Activated CD4-positive, alpha-beta memory T cell treated with anti-CD3 and anti-CD28 coated beads for 36 hours (primary cell): ENCODE measurements at places on chromosomes 13 and 19. TPM values are rescaled to one million over a fixed set of nuclear protein-coding genes. Genes with fewer than 3 reads are reported as not detected.

GRCh38 chr13:29963089-29963488 lies 112.7 kb upstream of the UBL3 start:
- H3K36me3 ChIP-seq = no peaks in the 10 kb centered on the region
- no peaks in the 10 kb centered on the region for H3K27me3 ChIP-seq
- no peak for DNase-seq
- no peak overlapping the region for H3K4me3 ChIP-seq
- H3K4me1 ChIP-seq = peaks cover 17% of the 10 kb centered on the region

Gene CGB3
- not detected for total RNA-seq

DNA sequence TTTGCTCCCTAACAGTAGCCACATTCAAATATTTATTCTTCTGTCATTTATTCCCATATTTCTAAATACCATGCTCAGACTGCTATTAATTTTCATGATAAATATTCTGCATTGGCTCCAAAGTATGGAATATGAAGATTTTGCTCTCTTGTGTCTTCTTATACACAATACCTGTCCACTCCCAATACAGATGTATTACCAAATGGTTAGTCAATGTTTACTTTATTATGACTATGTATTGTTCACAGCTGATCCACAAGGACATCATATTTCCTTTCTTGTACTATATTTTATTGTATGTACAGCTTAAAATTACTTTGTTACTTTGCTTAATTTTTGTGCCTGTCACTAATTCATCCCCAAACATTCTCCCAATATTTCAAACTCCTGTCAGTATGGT lies 322.3 kb downstream of the OXGR1 start:
- DNase-seq = no peak
- no peaks in the 10 kb centered on the region for H3K4me1 ChIP-seq
- H3K4me3 ChIP-seq = no peak overlapping the region
- H3K36me3 ChIP-seq = no peaks in the 10 kb centered on the region

DNA sequence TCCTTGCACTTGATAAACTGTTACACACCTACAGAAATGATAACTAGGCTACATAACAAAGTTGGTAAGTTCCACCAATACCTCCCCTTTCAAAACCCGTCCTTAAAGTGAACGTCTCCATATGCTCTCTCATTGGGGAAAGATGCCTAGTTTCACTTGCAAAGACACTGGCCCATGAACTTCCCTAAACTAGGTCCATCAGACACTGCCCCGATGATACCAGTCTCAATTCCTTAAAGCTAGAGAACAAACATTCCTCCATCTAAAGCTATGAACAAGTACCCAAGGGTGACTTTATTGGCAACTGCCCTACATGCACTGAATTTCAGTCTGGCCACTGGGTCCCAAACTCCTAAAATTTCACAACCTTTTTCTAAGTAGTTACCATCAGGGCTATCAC lies 39.9 kb downstream of the FOXO1 start:
- H3K27me3 ChIP-seq = no peaks in the 10 kb centered on the region
- peaks cover 77% of the 10 kb centered on the region for H3K4me1 ChIP-seq
- no peak for DNase-seq
- H3K4me3 ChIP-seq = no peak overlapping the region
- H3K27ac ChIP-seq = peak overlapping the region; percentile 6
- peaks cover 15% of the 10 kb centered on the region for H3K36me3 ChIP-seq

DNA sequence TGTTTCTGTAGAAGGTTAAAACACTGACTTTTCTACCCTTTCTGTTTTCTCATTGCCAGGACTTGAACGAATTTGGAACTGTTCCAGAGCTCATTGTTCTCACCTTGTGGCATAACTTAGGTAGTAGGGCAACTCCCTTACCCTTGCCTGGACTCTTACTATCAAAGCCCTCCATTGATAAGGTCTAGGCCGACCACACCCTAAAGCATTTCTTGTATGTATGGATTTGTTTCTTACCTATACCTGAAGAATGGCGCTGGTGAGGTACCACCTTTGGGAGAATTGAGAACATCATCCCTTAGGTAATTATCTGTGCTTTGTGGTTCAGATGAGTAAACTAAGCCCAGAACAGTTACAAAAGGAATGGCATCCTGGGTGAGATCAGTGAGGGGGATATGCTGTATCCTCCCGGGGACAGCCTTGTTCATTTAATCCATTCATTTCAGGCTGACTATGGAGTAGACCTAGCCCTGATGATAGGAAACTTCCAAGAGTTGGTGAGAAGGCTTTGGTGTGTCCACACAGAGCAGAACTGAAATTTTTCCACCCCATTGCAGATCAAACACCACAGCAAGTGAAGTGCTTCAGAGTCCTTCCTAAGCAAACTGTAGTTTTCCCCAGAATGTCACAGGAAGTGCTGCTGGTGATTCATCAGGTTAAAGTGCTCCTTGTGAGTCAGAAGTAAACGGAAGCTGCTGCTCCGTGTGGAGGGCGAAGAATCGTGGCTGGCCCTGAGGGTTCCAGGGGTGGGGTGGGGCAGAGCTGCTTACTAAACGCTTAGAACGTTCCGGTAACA lies 113.0 kb downstream of the TEX26 start:
- H3K27me3 ChIP-seq = peaks cover 3% of the 10 kb centered on the region
- no peaks in the 10 kb centered on the region for H3K36me3 ChIP-seq
- H3K27ac ChIP-seq = peak overlapping the region; percentile 93
- H3K4me1 ChIP-seq = peaks cover 42% of the 10 kb centered on the region

Gene MBD3L2
- total RNA-seq = not detected

- H3K36me3 ChIP-seq = no peaks in the 10 kb centered on the region
- H3K27ac ChIP-seq = no peak overlapping the region
- no peak for DNase-seq
- no peak overlapping the region for H3K4me3 ChIP-seq
- no peaks in the 10 kb centered on the region for H3K4me1 ChIP-seq
- no peaks in the 10 kb centered on the region for H3K27me3 ChIP-seq
Observed at GRCh38 chr13:102212729-102213128, 189.1 kb downstream of the FGF14 start.

Gene RINL
- 92.6 TPM for total RNA-seq

Gene ZNF625
- 2.5 TPM for total RNA-seq

Gene RAVER1
- total RNA-seq = 85.0 TPM

Gene SPINT2
- total RNA-seq = 57.5 TPM

GRCh38 chr19:2740314-2740656 lies 468 bp upstream of the SLC39A3 start:
- peaks cover 14% of the 10 kb centered on the region for H3K36me3 ChIP-seq
- H3K4me1 ChIP-seq = peaks cover 12% of the 10 kb centered on the region

DNA sequence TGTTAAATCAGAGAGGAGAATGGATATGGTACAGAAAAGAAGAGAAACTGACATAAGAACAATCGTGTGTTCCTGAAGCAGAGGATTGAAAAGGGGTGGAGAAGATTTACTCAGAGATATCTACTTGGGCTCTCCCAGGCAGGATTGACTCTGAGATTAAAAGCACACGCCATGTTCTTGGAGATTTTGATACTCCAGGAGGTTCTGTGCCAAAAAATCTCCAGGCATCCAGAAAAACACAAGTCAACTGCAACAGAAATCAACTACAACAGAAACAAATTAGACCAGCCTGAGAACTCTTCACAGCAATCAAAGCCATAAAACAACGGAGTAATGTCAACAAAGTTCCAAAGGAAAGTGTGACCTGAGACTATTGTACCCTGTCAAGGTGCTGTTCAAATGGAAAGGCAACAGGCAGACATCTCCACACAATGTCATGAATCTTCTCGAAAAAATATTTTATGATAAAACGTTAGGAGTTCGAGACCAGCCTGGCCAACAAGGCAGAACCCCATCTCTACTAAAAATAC lies 104.2 kb downstream of the UBL3 start:
- H3K4me1 ChIP-seq = no peaks in the 10 kb centered on the region
- DNase-seq = no peak
- H3K27me3 ChIP-seq = peaks cover 13% of the 10 kb centered on the region
- no peaks in the 10 kb centered on the region for H3K36me3 ChIP-seq
- H3K27ac ChIP-seq = no peak overlapping the region

DNA sequence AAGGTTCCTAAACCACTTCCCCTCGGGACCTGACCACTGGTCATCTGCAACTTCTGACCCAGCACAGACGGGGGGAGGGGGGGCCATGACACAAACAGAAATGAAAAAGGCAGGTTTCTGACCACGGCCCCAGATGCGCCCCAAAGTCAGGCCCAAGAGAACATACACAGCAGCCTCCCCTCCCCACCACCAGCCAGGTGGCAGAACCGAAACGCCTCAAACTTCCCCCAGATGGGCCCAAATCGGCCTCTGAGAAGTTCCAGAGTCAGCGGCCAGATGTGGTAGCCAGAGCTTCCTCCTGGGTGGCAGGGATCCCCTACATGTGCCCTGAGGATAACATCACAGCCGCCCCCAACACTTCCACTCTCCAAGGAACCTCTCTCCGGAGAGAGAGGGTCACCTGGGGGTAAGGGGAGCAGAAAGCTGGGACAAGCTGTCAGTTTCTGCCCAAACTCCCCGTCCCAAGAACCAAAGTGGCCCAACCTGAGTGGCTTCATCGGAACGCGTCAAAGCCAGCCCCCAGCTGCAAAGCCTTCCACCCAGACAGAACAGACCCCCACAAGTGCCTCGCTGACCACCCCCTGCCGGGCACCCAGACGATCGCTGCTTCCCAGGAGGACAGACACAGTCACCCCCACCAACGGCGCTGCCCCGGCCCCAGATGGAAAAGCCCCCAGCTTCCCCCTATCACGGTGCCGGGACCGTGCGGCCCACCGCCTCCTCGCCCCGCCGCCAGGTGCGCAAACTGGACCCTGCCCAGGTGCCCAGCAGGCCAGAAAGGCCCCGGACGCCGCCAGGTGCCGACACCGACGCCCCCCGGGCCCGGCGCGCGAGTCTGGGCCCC lies 800 bp downstream of the ELL start:
- H3K36me3 ChIP-seq = no peaks in the 10 kb centered on the region
- peak overlapping the region; percentile 90 for H3K4me3 ChIP-seq
- peaks cover 24% of the 10 kb centered on the region for H3K4me1 ChIP-seq
- no peaks in the 10 kb centered on the region for H3K27me3 ChIP-seq
- H3K27ac ChIP-seq = peak overlapping the region; percentile 92

DNA sequence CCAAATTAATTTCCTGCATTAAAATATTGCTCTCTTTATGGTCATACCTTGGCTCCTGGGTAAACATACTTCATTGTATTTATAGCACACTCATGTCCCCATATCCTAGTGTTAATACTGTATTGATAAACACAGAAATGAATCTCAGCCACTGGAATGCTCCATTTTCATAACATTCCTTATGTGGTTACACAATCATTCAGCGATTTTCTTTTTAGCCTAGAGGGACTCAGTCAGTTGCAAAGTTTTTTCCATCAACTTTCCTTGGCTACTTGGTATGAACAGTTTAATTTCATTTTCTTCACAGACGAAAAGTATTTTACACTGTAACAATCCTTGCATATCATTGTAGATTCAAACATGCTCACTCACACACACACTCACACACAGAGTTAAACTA lies 471.5 kb downstream of the FGF14 start:
- H3K36me3 ChIP-seq = no peaks in the 10 kb centered on the region
- no peaks in the 10 kb centered on the region for H3K4me1 ChIP-seq

Gene BEST2
- not detected for total RNA-seq

Gene ZNF524
- 25.1 TPM for total RNA-seq

Gene PLK5
- not detected for total RNA-seq

Gene TUBA3C
- total RNA-seq = not detected

Gene SPTBN4
- 0.53 TPM for total RNA-seq

DNA sequence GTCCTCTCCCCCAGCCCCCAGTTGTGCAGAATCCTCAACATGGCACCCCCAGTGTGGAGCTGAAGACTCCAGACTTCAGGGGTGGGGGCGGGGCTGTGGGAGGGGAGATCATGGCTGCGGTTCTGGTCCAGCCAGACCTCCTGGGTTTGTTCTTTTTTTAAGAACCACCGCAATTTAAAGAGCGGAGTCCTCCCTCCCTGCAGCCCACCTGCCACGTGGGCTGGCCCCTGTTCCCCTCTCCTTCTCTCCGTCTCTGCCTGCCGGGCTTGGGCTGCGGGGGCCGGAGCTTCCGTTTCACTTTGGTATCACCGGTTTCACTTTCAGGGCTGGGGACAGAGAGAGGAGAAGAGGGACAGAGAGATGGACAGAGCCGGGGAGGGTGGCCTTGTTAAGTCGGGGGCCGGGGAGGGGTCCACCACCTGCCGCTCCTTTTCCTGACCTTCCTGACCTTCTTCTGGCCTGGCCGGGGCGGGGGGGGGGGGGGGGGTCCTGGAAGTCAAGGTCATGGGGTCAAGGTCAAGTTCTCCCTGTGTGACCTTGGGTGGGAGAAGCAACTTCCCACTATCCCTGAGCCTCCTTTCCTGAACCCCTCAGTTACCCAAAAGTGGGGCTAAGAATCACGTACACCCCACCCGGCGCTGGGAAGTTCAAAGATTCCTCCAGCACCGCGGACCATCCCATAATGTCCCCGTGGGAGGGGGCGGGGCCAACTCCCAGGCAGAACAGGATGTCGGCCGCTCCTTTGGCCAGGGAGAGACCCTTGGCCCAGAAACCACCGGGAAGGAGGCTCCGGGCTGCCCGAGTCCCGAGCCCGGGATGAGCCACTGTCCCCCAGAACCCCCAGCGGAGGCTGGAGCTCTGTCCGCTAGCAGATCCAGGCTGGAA lies 11.3 kb upstream of the ZBTB7A start:
- H3K36me3 ChIP-seq = no peaks in the 10 kb centered on the region
- H3K27me3 ChIP-seq = no peaks in the 10 kb centered on the region
- H3K4me3 ChIP-seq = peak overlapping the region; percentile 64
- H3K4me1 ChIP-seq = peaks cover 20% of the 10 kb centered on the region
- peak; percentile 77 for DNase-seq

GRCh38 chr13:64266024-64266423 lies 2850.4 kb upstream of the PCDH20 start:
- DNase-seq = no peak
- H3K27me3 ChIP-seq = no peaks in the 10 kb centered on the region
- H3K27ac ChIP-seq = no peak overlapping the region
- no peaks in the 10 kb centered on the region for H3K4me1 ChIP-seq

GRCh38 chr13:110270507-110270906 lies 36.5 kb downstream of the COL4A1 start:
- no peak for DNase-seq
- no peaks in the 10 kb centered on the region for H3K36me3 ChIP-seq
- no peaks in the 10 kb centered on the region for H3K4me1 ChIP-seq
- no peak overlapping the region for H3K27ac ChIP-seq
- no peak overlapping the region for H3K4me3 ChIP-seq

Gene ZNF808
- total RNA-seq = 32.9 TPM

DNA sequence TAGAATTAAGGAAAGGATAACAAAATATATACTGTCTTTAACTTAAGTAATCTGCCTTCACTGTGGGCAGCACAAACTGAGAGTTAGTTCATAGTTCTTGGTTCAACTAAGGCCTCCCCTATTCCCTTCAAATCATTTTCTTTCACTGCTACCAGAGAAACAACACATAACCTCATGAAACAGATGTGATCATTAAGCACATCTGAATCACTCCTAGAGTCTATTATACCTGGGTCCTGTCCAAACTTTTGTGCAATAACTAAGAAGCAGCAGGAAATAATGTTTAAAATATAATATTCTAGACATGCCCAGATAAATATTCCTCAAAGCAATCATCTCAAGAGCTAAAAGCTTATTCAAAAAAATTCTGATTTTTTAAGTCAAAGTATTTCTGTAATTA lies 62.9 kb downstream of the ZC3H13 start:
- no peak overlapping the region for H3K27ac ChIP-seq
- no peak overlapping the region for H3K4me3 ChIP-seq
- H3K27me3 ChIP-seq = no peaks in the 10 kb centered on the region
- H3K4me1 ChIP-seq = peaks cover 2% of the 10 kb centered on the region

Gene ZNF579
- 6.6 TPM for total RNA-seq
